ENCODE measurements at places on chromosomes 2 and 18.

DNA sequence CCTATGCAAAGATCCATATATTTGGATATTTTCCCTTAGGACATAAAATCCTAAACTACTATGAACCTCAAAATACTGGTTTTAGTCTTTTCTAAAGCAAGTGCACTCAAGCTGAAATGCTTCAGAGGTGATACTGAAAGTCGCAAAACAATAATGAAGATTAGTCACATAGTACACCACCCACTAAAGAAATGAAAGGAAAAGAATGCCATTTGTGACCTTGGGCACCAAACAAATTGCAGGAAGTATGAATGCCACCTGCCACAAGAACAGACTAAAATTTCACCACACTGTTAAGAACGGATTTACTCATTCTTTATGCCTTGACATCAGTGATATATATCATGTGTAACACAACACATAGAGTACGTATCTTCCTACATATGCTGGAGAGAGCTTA lies 161.5 kb downstream of the ZNF521 start:
- DNase-seq = no peak

DNA sequence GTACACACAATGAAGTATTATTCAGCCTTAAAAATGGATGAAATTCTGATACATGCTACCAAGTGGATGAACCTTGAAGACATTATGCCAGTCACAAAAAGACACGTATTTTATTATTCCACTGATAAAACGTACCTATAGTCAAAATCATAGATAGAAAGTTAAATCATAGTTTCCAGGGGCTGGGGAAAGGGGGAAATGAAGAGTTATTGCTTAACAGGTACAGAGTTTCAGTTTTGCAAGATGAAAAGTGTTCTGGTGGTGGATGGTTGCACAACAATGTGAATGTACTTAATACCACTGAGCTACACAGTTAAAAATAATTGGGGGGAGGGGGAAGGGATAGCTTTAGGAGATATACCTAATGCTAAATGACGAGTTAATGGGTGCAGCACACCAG lies 279.0 kb upstream of the STON1 start:
- DNase-seq = no peak

GRCh38 chr2:200705305-200706041 lies 106.2 kb upstream of the BZW1 start:
- DNase-seq = no peak

DNA sequence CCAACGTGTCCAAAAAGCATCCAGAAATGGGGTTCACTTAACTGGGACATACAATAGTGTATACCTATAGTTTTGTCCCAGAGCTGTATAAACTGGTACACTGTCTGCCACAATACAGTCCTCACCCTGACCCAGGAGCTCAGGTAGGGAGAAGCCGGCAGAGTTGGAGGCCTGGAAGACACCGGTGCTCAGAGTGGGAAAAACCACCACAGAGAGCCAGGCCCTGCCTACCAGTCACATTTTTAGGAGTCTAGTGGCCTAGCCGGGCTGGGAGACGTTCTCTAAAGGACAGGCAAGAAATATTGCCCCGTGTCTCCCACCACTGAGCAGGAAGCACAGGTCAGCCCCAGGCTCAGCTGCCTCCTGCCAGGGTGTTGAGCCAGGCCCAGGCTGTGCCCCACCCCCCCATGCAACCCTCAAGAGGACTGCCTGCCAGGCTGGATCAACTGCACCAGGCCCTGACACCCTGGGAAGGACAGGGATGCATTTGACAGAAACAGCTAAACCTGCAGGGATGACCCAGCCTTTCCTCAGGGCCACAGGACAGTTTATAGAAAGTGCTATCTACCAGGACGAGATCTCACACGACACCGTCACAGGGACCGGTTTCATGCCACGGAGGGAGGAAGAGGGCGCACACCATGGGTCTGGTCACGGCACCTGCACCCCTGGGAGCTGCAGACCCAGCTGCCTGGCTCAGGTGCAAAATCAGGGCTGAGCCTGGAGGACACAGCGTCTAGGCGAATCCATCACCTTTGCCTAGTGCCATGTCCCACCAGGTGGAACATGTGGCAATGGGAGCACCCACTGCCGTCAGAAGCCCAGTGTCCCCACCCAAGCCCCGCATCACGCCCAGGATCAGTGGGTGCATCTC lies 89.9 kb downstream of the TMEM18 start:
- no peak for DNase-seq

DNA sequence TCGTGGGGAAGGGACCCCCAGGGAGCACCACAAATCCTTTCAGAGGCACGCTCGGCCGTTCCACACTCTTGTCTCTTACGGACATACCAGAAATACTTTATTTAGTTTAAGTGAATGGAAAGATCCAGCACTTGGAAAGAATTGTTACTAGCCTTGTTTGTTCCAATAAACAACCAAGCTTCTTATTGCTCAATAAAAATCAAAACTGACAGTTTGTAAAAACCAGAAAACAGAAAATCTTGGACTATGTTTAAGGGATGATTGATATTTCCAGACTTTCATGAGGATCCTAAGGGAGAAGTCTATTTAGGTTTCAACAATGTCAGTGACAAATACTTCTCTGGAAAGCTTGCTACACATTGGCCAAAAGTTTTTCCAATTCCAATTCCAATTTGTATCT lies 31.6 kb upstream of the CCBE1 start:
- DNase-seq = no peak

DNA sequence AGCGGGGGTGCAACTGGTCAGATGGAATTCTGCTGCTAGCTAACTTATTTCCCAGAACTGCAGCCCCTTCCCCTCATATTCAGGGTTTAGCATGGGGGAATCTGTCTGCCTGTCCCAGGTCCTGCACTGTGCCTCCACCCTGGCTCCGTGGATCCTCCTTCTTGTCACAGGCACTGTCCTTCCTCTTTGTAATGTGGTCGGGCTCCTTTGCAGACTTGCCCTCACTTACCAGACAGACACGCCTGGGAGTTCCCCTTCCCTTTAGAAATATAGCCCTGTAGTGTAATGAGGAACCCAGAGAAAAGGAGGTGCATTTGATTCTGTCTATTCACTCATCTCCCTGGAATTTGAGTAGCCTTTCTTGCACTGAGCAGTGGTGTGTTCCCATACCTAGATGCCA lies 108.7 kb downstream of the TRIM43 start:
- no peak for DNase-seq

DNA sequence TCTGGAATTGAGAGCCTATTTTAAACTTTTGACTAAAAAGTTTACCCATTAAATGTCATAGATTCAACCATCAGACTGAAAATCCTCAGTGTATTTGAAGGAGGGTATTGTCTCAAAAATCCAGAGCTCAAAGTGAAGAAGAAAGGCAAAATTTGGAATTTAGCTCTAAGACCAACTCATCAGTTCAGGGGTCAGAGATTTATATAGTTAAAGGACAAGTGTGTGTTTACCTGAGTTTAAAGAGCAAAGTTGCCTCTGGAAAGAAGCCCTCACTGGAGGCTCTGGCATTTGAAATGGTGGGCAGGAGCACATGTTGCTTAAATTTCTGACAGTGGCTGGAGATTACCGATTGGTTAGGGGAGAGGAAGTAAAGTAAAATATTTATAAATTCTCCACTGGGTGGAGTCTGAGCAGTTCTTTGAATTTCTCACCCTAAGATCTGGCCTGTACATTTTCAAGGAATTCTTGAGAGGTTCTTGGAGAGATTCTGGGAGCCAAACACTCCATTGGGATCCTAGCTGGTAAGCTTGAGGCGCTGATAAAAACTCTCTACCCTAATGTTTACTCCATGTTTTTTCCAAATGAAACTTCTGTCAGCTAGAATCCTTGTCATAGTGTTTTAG lies at the start of gene KYNU:
TSS of gene KYNU (plus strand) at position 449 of the 623 bp plus-strand sequence. CDS start 7,704 bp downstream, outside the sequence.
- DNase-seq = no peak

DNA sequence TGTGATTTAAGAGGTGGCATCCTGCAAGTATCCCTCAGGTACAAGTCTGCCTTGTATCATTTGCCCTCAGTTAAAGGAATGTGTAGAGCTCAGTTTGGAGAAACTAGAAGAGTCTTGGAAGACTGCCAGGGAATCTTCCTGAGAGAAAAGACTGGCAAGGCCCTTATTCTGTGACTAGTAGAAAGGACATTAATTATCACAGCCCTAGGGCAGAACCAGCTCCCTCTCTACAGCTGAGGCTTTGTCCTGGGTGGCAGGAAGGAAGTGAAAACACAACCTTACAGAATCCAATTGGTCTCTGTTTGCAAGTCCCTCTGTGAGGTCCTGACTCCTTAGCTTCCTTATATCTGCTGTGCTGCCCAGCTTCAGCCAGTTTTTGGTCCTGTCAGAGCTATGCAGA lies 385.9 kb upstream of the CYRIA start:
- DNase-seq = no peak

DNA sequence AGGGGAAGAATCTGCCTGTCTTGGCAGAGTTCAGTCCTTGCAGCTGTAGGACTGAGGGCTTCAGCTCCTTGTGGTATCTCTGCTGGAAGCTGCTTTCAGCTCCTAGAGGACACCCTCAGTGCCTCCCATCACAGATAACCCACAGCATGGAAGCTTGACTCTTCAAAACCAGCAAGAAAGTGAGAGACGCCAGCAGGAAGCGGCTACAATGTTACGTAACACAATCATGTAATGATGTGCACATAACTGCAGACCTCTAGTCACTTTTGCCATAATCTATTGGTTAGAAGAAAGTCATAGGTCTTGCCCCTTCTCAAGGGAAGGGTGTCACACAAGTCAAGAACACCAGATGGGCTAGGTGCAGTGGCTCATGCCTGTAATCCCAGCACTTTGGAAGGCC lies 69.1 kb upstream of the AFF3 start:
- DNase-seq = no peak

GRCh38 chr2:163897799-163898198 lies 162.0 kb upstream of the FIGN start:
- no peak for DNase-seq

DNA sequence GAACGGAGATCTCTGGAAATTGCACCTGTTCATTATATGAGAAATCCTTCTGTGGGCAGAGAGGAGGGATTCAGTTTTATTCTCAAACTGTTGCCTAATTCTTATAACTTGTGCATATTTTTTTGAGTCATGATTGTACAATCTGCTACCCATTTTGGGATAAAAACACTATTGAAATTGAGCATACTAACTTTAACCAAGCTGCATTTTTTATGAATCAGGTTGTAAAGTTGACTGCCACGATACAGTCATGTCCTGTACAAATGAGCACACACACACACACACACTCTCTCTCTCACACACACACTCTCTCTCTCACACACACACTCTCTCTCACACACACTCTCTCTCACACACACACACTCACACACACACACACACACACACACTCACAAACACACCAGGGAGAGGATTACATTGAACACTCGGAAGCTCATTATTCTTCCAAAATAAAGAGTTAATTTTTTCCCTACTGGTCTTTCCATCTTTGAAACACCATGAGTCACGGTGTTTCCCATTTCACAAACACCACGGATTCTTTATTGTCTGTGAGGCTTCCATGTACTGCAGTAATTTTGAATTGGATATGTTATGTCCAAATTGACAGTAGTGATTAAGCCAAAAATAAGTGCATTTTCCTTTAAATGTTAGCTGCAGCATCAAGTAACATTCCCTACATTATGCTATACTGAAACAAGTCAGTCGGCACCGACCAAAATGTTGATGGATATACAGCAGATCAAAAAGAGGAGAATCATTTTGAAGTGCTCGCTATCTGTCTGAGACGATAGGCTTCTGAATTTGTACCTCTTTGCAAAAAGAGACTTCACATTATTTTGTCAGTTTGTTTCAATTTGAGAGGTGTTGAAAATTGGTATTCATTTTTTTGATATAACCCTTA lies 216.9 kb downstream of the ARHGAP15 start:
- no peak for DNase-seq

DNA sequence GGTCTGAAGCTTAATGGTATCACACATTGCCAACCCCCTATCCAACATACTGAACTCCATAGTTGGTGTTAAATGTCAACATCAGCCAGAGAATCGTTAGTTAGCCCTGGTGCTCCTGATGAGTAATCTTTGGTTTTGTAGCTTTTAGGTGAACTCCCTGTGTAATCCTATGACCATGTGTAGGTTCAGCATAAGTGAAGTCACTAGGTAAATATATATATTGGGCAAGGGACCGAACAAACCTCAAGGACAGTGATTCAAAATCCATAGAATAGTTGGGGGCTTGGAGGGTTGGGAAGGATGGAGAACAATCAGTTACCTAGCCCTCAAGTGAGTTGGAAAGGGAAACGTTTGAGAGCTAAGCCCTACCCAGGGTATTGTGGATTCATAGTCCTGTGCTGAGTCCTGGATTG lies 16.0 kb upstream of the AP1S3 start:
- DNase-seq = no peak

GRCh38 chr2:62856228-62857040 lies 150.9 kb downstream of the EHBP1 start:
- DNase-seq = no peak

DNA sequence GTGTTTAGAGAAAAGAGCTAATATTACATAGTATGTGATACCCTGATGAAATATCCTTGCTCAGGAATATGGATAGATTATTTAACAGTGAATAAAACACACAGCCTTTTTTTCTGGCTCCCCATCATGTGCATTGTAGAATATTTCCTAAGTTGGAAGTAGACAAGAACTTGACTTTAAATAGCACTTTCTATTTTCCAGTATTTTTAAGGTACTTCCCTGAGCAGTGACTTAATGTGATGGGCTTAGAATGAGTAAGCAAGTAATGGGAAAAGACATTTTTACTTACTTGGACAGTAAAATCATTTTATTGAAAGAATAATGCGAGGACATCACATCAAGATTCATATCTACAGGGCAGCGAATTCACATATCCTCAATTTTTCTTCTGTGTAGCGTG lies 176.7 kb upstream of the SLC8A1 start:
- no peak for DNase-seq

DNA sequence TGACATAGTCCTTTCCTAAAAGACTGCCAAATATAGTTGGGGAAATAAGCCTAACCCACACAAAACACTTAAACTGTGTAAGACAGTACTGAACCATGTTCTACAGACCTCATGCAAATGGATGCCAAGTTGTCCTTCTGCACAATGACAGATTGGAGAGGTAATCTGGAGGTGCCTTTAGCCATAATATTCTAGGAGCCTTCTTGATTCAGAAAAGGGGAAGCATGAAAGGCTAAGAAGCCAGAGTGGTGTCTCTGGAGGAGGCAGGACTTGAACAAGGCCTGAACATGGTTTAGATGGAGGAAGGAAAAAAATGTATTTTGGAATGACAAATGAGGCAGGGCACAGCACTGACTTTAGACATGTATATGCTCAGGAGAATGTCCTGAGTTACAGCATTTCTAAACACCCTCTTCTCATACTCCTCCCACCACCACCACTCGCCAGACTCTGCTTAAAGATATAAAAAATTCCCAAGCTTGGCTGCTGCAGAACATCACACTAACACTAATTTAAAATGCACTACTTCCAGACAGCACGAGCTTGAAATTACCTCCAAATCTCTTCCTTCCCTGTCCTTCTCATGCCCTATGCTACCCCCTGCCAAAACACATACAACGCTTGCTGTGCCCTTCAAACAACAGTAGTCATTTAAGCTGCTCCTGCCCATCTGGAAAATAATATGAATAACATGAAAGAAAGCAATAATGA lies 110.4 kb downstream of the ANKRD44 start:
- no peak for DNase-seq

GRCh38 chr2:227539465-227539956 lies 59.2 kb upstream of the SCYGR2 start:
- no peak for DNase-seq

GRCh38 chr18:48946329-48946835 lies 4.4 kb downstream of the SMAD7 start:
- no peak for DNase-seq

- DNase-seq = no peak
These were observed 12.0 kb upstream of the DES start for GRCh38 chr2:219405958-219406860.

- no peak for DNase-seq
These were observed 36.0 kb downstream of the SERTAD2 start for GRCh38 chr2:64617631-64618151.

Data from stimulated activated naive CD4-positive, alpha-beta T cell treated with Interleukin-2 at 50 U/mL for 16 hours (primary cell).